ENCODE measurements at places on chromosomes 13 and 19.

DNA sequence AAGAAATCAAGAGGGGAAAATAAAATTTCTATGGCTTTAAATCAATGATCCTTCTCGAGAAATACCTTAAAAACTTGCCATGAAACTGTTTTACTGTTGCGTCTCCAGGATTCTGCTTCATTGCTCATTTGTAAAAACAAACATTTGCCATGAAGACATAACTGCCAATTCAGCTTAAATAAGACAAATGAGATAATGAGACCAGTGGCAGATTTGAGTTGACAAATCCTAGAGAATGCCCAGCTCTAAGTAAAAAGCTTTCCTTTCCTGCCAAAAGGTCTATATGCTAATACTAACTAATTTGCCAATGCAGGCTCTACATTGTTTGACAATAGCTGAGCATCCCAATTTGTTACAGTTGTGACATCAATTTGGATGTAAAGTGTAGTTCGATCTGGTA lies 400.5 kb upstream of the PCDH9 start:
- no peak for DNase-seq

DNA sequence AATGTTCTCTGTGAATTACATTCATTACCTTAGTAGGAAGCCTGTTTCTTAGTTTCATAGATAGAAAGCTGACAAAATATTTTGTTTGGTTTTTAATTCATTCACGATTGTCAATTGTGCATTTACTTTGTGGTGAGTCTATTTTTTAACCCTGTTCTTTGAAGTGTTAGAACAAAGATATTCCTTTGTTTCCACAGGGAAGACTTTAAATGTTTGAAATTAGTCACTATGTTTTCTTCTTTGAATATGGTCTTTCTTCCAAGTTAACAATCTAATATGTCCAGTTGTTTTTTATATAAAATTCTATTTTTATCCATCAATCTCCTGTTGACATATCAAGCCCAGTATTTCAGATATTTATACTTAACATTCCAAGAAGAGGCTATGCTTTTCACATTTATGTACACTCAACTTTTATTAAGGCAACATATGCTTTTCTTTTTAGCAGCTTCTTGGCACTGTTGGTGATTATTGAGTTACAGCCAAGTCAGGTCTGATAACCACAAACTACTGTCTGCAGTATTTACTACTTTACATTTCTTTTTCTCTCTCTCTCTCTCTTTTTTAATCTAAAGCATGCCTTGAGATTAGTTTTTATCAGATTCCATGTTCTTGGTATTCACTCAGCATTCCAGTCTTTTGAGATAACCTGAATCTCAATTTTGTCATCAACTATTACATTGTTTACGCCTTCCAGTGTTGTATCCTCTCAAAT lies 812.8 kb upstream of the SLC10A2 start:
- no peak for DNase-seq

DNA sequence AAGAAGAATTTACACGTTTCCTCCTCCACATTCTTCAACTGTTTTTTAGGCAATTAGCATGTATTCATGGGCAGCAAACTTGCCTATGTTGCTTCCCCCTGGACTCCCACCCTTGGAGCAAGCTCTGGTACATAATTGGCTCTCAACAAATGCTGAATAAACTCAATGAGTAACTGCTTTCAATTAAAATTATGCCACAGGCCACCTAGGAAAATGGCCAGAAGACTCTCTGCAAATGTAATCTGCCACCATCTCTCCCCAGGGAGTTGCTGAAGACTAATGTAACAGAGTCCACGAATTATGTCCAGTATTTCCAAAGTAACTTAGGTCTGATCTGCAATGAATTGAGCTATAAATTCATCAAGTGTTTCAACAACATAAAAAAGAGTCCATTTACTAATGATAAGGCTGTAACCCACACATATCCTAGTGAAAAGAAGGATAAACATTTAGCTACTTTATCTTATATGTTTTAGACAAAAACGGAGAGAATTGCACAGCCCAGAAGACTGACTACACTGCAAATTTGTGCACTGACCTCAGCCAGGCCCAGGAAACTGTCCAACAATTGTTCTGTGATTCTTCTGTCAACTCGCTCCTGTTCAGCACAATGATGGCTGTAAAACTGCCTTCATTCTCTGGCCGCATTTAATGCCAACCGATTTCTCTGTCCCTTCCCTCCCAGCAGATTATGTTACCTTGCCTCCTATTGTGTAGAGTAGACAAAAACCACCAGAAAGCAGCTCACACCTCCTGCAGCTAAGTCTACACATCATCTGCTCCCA lies 808.6 kb upstream of the ARGLU1 start:
- DNase-seq = no peak

- no peak for DNase-seq
Measured at GRCh38 chr13:113937073-113937472, 36.8 kb downstream of the C13orf46 start.

GRCh38 chr13:75416327-75417011 lies 65.5 kb downstream of the TBC1D4 start:
- peak; percentile 17 for DNase-seq

GRCh38 chr13:73995736-73996135 lies 138.5 kb downstream of the KLF12 start:
- DNase-seq = no peak

DNA sequence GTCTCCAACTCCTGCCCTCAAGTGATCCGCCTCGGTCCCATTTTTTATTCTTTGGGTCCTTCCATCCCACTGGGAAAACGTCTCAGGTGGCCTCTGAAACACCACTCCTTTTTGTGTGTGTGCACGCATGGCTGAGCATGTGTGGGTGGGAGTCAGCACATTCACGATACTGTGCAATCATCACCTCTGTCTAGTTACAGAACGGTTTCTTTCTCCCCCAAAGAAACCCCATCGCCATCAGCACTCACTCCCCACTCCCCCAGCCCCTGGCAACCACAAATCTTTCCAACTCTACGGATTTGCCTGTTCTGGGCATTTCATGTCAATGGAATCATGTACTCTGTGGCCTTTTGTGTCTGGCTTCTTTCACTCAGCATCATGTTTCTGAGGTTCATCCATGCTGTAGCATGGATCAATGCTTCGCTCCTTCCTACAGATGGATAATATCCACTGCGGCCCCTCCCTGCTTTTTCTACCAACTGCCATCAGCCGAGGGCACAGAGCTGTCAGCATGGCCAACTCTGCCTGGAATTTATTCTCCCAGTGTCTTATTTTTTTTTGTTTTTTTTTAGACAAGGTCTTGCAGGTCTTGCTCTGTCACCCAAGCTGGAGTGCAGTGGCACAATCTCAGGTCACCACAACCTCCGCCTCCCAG lies 9.7 kb downstream of the F2RL3 start:
- no peak for DNase-seq

DNA sequence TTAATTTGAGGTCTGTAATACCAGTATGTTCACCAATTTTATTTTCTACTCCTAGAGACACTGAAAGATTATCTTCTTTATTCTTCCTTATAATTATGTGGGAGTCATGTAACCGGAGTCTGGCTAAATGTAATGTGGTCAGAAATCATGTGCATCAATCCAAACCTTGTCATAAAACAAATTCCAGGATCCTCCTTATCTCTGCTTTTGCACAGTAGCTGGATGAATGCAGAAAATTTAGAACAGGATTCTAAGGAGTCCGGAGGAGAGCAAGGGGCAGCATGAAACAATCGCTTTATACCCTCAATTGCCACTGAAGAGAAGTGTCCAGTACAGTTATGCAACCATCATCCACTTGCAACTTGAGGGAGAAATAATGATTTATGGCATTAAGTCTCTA lies 2674.7 kb upstream of the PCDH20 start:
- DNase-seq = no peak

GRCh38 chr19:8255426-8256125 lies 46.4 kb downstream of the CERS4 start:
- no peak for DNase-seq

DNA sequence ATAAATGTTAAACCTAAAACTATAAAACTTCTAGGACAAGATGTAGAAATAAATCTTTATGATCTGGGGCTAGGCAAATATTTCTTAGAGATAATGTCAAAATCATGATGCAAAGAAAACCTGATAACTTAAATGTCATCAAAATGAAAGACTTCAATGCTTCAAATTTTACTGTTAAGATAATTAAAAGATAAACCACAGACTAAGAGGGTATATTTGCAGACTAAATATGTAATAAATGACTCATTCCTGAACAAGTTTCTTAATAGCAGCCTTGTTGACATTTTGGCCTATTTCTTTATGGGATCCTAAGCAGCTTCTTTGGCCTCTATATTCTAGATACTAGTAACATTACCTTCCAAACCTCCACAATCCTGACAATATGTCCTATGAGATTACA lies 2878.3 kb upstream of the PCDH20 start:
- no peak for DNase-seq

- DNase-seq = no peak
Measured at GRCh38 chr13:70896136-70896535, 787.9 kb upstream of the KLHL1 start.

GRCh38 chr19:47786566-47786965 lies 8.1 kb downstream of the SELENOW start:
- DNase-seq = no peak

- no peak for DNase-seq
Measured at GRCh38 chr19:51127755-51128154, 3.0 kb downstream of the SIGLEC9 start.

GRCh38 chr19:49875857-49876421 lies 1.2 kb downstream of the AKT1S1 start:
- DNase-seq = peak; percentile 72

DNA sequence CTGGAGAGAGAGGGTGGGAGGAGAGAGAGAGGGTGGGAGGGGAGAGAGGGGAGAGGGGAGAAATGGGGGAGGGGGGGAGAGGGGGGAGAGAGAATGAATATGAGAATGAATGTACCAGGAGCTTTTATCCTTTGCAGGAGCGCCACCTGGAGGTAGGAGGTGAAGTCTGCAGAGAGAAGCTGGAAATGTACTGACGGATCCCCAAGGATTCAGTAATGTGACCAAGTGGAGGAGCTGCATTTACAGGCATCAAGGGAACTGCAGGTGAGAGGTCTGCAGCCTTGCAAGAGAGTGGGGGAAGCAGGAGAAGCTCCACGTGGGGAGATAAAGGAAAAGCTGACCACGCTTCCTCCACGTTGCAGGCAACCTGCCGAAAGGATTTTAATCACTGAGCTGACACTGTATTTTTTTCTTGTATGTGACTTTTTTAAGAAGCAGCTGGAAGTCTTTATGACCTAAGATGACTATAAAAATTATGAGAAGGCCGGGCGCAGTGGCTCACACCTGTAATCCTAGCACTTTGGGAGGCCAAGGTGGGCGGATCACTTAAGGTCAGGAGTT lies 33.7 kb downstream of the VSTM1 start:
- DNase-seq = peak; percentile 58

DNA sequence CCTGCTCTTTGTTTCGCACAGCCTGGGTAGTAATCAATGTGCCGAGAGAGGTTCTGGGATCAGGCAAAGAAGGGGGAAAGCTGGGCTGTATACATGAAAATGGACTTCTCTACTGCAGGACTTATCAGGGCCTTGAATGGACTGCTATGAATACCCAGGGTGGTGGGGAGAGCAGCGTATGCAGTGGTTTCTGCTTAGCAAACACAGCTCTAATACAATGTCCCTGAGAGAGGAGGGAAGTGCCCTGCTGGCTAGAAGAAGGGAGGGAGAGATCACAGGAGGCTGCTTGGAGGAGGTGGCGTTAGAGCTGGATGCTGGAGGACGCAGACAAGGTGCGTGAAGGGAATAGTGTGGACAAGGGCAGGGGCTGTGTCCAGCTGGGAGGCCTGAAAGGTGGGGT lies 116.1 kb downstream of the PTPRS start:
- DNase-seq = no peak

GRCh38 chr19:6503407-6504201 lies 1.5 kb upstream of the TUBB4A start:
- no peak for DNase-seq

GRCh38 chr13:46675016-46675415 lies 121.9 kb downstream of the ESD start:
- no peak for DNase-seq

DNA sequence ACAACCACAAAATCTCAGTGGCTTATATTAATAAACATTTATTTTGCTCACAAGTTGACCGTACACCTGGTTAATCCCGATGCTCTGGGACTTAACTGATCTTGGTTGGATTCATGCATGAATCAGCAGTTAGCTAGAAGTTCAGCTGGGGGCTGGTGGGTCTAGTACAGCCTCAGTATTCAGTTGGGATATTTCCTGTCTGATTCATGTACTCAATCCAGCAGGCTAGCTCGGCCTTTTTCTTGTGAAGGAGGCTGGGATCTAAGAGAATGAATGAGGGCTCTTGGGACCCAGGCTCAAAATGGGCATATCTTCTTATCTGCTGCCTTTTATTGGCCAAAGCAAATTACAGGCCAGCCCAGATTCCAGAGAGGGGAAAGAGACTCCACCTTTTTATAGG lies 178.8 kb downstream of the KCTD12 start:
- DNase-seq = no peak

Measured in activated CD4-positive, alpha-beta T cell treated with anti-CD3 and anti-CD28 coated beads, Interleukin-10, Interleukin-2, amounts not matched to agents 100 ng/mL and 50 ng/mL, durations not matched to agents 16 hours and 8 hours (primary cell).